ENCODE measurements at places on chromosomes 5 and 9.

DNA sequence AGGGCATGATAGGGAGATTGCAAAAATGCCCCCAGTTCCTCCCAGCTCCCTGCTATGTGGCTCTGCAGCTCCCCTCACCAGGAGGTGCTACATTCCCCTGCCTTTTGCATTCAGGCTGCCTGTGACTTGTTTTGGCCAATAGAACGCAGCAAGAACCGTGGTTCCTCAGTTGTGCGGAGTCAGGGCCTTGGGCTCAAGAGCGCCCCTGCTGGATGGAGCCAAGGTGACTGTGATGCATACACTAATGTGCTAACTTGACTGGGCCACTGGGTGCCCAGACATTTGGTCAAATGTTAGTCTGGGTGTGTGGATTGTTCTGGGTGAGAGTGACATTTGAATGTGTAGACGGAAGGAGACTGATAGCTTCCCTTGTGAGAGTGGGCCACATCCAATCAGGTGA, 123.3 kb upstream of the MVB12B start:
- no peak for DNase-seq

GRCh38 chr5:118176146-118176545, 812.2 kb downstream of the DTWD2 start:
- DNase-seq, result no peak

GRCh38 chr9:135757356-135757755, 55.4 kb downstream of the KCNT1 start:
- no peak for DNase-seq

DNA sequence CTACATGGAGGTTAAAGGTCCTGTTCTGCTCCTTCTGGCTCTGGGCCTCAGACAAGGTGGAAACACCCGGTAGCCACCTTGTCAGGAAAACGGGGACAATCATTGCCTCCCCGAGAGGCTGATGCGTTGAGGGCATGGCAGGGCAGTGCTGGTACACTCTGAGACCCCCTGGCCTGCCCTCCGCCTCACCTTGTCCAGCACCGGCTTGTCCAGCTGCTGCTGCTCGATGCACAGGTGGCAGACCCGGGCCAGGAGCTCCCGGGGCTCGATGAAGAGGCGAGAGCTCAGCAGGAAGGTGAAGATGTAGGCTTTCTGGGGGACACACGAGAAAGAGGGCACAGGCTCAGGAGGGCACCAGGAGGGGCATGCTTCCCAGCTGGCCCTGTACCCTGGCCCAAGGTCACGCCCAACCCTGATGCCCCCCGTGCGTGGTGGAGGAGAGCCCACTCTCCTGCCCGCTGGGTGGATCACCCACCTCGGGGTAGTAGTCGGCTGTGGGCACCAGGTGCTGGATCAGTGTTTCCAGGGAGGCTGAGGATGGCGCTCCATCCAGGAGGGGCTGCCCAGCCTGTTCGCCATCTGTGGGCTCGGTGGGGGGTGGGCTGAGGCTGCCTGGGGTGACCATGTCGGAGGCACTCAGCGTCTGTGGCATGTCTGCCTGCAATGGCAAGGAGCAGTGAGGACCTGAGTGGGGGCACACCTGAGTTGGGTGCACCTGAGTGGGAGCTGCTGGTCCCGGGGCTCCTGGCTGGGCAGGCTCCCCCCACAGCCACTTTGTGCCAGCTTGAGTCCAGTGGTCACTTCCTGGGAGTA, 66.0 kb upstream of the RNF130 start:
- no peak for DNase-seq

GRCh38 chr9:130325921-130326320, 60.4 kb downstream of the HMCN2 start:
- no peak for DNase-seq

DNA sequence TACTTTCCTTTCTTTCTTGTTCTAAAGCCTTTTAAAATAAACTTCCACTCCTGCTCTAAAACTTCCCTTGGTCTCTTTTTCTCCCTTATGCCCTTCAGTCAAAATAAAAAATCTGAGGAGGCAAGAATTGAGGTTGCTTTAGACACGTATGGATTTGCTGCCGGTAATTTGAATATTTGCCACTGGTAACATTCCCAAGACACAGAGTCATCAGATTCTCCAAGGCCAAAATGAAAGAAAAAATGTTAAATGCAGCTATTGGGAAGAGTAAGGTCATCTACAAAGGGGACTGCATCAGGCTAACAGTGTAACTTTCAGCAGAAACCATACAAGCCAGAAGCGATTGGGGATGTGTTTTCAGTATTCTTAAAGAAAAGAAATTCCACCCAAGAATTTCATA, 311.1 kb downstream of the CDH18 start:
- no peak for DNase-seq

DNA sequence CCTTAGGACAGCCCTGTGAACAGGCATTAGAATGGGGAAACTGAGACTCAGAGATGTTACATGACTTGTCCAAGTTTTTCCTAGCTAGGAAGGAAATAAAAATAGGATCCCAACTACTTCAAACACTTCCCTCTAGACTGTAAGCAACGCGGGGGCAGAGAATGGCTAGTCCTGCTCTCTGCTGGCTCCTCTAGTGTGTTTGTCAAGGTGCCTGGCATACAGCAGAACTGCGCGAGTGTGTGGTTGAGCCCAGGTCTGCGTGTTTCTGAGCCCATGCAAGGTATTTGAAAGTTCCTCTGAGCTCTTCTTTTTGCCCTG, 152.5 kb downstream of the MACROH2A1 start:
- DNase-seq, result no peak

DNA sequence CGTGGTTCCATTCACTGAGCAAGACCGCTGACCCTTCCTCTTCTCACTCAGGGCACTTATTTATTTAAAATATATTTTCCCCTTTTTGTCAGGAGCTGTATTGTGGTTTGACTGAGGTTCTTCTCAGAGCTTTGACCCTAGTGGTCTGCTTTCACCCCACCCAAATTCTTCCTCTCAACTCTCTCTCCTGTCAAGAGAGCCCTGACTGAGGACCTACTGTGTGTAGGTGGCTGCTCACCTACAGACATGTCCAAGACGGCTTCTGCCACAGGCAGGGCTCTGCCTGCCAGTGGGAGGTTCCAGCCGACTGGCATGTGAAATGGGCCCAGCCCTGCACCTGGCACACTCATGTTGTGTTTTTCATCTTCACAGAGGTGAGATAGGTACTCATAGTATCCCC, 5.2 kb downstream of the DCANP1 start:
- DNase-seq, result no peak

DNA sequence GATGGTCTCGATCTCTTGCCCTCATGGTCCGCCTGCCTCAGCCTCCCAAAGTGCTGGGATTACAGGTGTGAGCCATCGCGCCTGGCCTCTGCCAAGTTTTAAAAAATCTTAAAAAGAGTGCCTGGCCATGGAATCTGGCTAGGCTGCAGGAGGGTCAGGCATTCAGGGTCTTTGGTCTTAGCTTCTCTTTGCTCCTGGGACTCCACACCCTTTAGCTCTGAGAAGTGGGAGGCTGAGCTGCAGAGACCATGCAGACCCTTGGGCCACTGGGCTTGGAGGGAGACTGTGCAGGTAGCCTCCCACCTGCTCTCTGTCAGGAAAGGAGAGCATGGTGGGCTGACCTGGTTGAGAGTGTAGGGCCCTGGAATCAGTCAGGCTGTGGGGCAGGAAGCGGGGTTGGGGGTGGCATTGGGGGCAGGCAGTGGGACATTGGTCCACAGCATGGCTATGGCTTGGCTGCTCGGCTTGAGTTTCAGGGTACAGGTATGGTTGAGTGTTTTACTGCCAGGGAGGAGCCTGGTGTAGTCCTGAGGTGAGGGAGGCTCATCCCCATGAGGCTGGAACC, 20.8 kb downstream of the PHF2 start:
- no peak for DNase-seq

DNA sequence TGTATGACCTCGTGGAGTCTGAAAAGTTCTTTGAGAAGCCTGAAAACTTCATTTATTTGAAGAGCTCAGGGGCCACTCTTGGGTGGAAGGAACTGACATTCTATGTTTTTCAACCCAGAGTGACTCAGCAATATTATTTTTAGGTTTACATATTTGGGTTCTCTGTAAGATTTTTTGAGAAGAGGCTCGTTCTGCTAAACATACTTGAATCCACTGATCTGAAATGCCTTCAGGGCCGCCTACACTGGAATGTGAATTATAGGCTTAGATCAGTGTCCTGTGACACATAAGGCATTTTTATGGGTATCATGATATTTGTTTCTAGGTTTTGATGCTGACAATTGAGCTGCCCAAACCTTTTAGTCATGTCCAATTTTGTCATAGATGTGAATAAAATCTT, 86.2 kb downstream of the PSAT1 start:
- no peak for DNase-seq

DNA sequence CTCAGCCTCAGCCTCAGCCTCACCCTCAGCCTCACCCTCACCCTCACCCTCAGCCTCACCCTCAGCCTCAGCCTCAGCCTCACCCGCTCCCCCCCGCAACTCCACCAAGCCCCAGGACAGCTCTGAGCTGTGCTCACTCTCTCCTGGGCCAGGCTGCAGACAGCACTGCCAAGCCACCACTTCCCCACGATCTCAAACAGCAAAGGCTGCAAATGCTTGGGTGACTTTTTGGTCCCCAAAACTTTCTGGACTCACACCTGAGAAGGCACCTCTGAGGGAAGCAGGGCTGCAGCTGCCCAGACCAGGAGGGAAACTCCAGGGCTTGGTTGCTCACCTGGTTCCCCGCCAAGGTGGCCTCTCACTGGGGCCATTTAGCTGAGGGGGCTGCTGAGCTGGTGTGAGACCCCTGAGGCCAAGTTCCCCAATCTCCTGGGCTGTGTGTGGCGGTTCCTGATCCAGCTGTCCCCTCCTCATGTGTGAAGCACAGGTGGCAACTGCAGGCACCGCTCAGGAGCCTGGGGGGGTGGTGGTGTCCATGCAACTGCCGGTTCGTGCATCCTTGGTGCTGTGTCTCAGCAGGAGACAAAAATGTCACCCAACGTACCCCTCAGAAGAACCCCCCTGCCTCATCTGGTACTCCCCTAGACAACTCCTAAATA, 17.8 kb downstream of the MRPL36 start:
- no peak for DNase-seq

DNA sequence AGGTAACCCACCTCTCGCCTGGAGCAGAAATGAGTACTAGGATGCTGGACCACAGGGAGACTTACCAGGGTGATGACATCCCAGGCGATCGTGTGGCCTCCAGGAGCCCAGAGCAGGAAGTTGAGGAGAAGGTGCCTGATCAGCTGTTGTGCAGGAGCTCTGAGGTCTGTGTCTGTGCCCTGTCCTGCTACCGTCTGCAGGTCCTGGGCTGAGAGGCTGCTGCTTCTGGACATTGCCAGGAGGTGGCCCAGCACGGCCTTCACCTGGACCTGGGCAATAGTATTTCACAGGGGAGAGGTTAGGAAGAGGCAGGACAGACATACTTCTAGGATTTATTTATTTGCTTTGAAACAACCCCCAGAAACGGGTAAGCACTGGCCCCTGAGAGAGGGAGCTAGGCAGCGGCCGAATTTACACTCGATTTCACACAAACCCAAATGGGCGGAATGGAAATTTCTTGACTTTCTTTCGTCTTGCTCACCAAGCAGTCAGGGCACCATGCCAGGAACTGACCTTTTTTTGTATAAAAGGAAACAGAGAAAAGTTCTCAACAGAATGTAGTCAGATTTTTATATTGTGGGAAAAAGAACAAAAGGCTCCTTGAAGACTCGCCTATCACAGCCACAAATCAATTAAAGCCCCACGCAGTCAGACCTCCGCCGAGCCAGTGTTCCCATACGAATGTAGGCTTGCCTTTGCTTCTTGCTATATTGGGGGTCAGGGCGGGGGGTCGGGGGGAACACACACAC, 210.3 kb downstream of the FANCC start:
- DNase-seq, result no peak

DNA sequence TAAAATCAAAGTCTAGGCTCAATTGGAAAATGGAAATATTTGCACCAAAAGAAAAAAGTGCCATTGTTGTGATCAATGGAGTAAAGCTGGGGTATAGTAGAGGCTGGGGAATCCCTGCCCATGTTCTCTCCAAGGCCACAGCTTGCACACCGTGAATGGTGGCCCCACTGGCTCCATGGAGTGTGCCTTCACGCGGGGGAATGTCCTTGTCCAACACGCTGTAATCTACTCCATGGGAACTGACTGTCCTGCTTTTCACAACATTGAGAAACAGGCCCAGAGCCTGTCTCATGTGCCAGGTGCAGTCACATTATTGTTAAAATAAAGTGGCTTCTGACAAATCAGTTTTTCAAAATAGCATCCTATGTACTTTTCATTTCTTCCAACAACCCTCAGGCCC, 33.1 kb upstream of the ITGA2 start:
- no peak for DNase-seq

DNA sequence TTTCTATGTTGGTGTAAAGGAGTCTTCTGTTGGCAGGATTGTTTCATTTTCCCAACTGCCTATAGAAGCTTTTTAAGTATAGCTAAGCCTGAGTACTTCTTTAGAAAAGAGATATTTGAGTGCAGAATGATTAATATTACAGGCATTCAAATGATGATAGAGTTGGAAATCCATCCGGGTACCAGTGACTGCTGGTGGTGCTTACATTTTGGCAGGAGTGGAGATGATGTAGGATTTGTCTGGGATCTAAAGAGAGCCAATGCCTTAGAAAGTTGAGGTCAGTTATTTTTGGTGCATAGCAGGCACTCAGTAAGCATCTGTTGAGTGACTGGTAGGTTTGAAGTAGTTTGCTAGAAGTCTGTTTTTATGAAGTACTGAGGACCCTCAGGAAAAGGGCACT, 433.5 kb downstream of the DMAC1 start:
- DNase-seq, result no peak

DNA sequence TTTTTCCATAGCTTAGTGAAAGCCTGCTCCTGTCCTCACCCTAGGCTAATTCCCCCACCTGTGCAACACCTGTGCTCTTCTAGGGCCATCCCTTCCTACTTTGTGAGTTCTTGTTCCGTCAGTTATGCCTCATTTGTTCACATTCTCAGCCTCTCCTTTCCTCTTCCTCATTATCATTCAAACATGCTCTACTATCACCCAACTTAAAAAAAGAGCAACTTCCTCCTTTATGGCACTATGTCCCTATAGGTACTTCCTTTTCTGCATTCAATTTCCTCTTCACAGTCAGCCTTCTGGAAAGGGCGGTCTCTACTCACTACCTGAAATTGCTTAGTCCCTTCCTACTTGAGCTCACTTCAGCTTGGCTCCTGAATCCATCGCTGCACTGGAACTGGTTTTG, 111.8 kb upstream of the LHFPL2 start:
- no peak for DNase-seq

GRCh38 chr5:141753971-141754713, 72.1 kb upstream of the ARAP3 start:
- DNase-seq, result no peak

DNA sequence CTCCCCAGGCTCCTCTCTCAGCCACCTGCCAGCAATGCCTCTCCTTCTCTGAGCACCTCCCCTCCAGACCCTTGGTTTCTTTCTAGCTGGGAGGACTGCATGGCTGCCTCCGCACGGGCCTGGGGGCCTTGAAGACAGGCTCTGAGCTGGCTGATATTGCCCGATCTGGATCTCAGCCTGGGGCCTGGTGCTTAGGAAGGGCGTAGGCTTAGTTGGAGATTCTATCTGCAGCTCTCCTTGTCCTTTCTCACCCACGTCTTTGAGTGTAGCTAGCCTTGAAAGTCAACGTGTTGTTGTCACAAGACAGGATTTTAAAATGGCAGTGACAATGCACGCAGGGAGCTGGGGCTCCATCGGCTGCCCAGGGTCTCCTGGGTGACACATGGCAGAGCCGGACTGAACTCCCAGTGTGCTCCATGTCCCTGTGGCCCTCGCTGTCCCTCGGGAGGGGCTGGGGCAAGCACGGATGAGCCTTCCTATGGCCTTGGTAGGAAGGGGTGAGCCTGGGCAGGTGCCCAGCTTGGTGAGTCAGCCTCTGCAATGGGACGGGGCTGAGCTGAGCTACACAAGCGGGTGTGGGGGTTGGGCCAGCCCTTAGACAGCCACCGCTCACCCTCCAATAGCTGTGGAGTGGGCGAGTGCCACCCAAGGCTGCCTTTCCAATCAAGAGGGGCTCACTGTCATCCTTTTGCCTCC, 9.4 kb downstream of the ADAMTSL2 start:
- no peak for DNase-seq

Data from T-helper 9 cell (primary cell).